ENCODE measurements at places on chromosomes 7 and 10.

- DNase-seq: no peak
Observed at GRCh38 chr10:11520892-11521291, 90.6 kb downstream of the USP6NL start.

GRCh38 chr10:17368708-17369272, 85.6 kb downstream of the ST8SIA6 start:
- DNase-seq: no peak

GRCh38 chr10:103812004-103812403, 43.4 kb downstream of the SH3PXD2A start:
- DNase-seq: no peak

DNA sequence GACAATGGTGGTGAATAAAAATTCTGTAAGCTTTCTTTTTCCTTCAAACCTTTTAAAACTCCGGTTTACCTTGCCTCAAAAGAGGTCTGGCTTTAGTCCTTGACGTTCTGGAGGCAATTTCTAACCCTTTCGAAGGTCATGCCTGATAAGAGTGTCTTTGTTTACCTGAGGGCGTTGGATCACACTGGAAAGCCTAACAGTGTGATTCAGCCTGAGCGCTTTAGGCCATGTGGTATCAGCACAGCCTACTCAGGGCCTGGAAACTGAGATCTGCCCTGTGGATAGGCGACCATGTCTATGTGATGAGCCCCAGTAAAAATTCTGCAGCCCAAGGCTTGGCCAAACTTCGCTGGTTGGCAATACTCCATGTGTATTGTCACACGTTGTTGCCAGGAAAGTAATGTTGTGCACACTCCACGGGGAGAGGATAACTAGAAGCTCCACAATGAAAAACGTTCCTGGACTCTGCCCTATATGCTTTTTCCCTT, 10.7 kb downstream of the CCDC6 start:
- DNase-seq: no peak

DNA sequence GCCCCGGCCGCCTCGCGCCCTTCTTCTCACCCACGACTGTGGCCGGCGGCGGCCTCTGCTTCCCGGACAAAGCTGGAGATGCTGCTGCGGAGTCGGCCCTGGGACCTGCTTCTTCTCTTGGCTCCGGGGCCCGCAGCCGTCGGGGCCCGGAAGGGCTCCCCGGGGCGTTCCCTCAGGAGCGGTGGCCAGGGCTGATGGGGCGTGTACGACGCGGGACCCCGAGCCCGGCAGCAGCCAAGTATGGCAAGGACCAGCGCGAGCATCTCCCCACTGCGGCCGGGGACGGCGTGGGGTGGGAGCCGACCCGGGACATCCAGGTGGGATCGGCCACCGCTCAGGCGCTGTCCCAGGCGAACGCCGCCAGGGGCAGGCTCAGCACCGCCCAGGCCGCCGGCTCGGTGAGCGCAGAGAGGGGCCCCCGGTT, 27.6 kb upstream of the BMS1 start:
- DNase-seq: peak; percentile 21

DNA sequence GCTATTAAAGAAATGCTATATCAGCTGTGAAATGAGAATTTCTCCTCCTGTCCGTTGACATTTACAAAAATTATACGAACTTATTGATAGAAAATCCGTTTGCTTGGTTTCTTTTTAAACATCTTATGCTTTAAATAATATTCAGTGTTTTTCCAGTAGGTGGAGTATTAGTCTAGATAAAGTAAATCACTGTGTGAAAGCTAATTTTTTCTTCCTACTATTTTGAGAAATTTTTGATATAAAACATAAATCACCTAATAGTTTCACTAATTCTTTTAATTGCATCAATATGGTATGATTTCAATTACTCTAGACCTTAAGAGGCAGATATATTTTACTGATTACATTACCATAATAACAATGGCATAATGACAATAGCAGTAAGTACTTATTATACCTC, 335.2 kb upstream of the C7orf33 start:
- DNase-seq: no peak

- DNase-seq: peak; percentile 64
Observed at GRCh38 chr10:30059209-30060107, at the start of gene JCAD. Gene JCAD (minus strand): TSS chr10:30059586. CDS start chr10:30047812, 11,774 bp downstream.

GRCh38 chr7:123846217-123846891, 1.4 kb downstream of the HYAL4 start:
- no peak for DNase-seq

GRCh38 chr10:62779487-62780248, 24.9 kb upstream of the ADO start:
- DNase-seq: peak; percentile 47

- peak; percentile 89 for DNase-seq
Observed at GRCh38 chr10:6144406-6145165, 55.8 kb downstream of the RBM17 start.

DNA sequence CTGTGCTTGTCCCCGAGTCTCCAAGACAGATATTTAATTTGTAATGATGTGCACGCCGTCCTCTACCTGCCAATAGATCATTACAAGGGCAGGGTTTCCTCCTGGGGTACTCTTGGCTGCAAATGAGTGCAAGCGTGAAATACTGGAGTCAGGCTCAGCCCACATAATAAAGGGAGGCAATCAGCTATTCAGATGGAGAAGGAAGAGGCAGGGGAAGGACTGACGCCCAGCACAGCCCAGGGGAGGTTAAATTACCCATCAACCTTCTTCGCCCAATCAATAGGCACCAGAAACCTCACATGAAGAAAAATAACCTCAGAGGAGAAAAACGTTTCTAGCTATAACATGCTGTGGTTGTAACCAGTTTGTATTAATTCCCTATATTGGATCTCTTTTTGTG, 544.9 kb upstream of the ADARB2 start:
- no peak for DNase-seq

DNA sequence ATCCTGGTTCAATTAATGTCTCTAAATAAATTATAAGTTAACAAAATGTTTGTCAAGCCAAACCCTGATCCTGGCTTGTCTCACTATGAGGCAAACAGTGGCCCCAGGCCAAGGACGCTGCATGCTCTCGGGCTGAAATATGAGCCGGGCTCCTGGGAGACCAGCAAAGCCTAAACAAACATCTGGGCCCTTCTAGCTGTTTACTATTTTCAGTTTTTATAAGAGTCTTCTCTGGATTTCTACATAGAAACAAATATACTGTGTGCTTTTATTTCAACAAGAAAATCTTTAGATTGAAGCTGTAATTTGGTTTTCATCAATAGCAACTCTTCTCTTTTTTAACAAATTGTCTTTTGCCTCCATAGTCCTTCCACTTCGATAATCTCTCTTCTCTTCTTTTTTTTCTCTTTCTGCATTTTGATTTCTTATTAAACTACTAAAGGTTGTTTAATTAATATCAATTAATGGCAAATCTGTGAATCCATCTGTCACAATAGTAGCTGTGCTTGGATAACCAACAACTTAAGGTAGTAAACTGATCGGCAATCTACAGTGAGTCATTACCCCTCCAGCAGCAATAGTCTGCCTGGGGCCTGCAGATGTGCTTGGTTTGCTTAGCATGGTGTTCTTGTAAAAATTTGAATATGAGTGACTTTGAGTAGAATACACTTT, 83.3 kb upstream of the DNAJC1 start:
- no peak for DNase-seq

- no peak for DNase-seq
Observed at GRCh38 chr7:127682140-127682539, 30.1 kb downstream of the SND1 start.
